ENCODE measurements at places on chromosomes 7 and 10.

GRCh38 chr7:94298943-94299342 is 95.8 kb upstream of the COL1A2 start:
- DNase-seq = no peak

GRCh38 chr10:5656737-5657579 is 9.4 kb downstream of the ASB13 start:
- no peak for DNase-seq

- no peak for DNase-seq
Observed at GRCh38 chr10:84256510-84257342, 11.9 kb downstream of the RGR start.

DNA sequence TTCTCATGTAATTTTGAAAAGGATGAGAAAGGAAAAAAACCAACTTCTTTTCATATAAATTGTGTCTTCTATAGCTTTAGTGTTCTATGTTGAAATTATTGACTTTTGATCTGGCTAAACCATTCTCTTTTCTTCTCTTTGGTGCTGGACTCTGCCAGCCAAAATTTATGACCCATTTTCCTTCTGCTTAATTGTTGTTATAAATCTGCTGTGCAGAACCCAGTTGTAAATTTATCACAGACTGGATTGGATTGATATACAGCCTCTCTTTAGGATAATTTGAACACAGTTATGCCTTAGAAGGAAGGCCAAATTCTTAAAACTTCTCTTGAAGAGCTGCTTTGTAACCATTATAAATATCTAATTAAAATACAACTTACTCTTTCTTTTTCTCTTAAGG is 93.8 kb downstream of the PARP12 start:
- DNase-seq = no peak

- DNase-seq = no peak
Observed at GRCh38 chr7:54188843-54189242, 353.3 kb upstream of the VSTM2A start.
